ENCODE measurements at places on chromosomes 11 and 22.
A peak's percentile ranks its signal among the peaks of the same experiment; 100 is the strongest.

GRCh38 chr11:44727114-44727372, 281 bp downstream of the TSPAN18 start:
- H3K4me1 ChIP-seq, result peaks cover 34% of the 10 kb centered on the region
- H3K27me3 ChIP-seq, result no peaks in the 10 kb centered on the region
- peak overlapping the region; percentile 72 for H3K27ac ChIP-seq
- no peak for DNase-seq
- H3K36me3 ChIP-seq, result no peaks in the 10 kb centered on the region

DNA sequence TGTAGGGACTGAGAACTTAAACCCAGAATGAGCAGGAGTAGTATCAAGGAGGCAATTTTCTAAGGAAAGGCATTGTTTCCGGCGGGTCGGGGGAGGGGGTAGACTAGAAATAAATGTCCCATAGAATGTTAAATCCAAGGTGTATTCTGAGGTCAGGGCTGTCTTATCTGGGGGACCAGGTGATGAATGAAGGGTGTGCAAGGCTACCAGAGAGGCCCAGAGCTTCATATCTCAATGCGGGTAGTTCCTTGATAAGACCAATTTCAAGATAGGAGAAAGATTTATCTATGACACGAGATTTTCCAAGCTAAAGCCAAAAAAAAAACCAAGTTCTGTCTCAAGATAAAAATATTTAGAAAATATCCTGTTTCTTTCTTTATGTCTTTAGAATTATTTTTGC, 8.3 kb upstream of the RCE1 start:
- H3K27me3 ChIP-seq, result no peaks in the 10 kb centered on the region
- no peak overlapping the region for H3K4me3 ChIP-seq
- no peak for DNase-seq
- peaks cover 9% of the 10 kb centered on the region for H3K36me3 ChIP-seq
- no peaks in the 10 kb centered on the region for H3K4me1 ChIP-seq

DNA sequence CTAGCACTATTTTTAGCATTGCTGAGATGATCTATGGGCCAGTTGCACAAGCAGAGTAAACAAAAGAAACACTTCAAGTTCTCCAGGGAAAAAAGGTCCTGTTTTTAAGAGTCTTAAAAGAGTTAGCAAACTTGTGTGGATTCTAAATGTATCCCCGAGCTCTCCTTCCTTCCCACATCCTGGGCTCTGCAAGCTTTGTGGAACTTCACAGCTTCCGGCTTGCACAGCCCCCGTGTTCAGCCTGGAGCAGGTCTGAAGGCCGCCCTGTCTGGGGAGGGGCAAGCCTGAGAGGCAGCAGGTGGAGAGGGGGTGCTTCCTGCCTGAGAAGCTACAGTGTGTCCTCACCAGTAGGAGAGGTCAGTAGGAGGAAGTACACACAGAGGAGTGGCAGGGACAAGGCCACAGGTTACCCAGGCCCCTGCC, 35.1 kb upstream of the SUSD2 start:
- no peak overlapping the region for H3K4me3 ChIP-seq
- peaks cover 11% of the 10 kb centered on the region for H3K36me3 ChIP-seq
- H3K4me1 ChIP-seq, result peaks cover 8% of the 10 kb centered on the region
- H3K27me3 ChIP-seq, result no peaks in the 10 kb centered on the region
- DNase-seq, result no peak

- H3K27ac ChIP-seq, result no peak within 1 kb of the TSS
- H3K36me3 ChIP-seq, result no peaks in the 10 kb centered on the region
- H3K27me3 ChIP-seq, result no peaks in the 10 kb centered on the region
- peak; percentile 51 for DNase-seq
- peaks cover 26% of the 10 kb centered on the region for H3K4me1 ChIP-seq
Measured at GRCh38 chr11:61752117-61752924, at the start of gene MYRF. Gene MYRF, plus strand, starts transcription at chr11:61752636. Its CDS starts 109 bp downstream, at chr11:61752745.

DNA sequence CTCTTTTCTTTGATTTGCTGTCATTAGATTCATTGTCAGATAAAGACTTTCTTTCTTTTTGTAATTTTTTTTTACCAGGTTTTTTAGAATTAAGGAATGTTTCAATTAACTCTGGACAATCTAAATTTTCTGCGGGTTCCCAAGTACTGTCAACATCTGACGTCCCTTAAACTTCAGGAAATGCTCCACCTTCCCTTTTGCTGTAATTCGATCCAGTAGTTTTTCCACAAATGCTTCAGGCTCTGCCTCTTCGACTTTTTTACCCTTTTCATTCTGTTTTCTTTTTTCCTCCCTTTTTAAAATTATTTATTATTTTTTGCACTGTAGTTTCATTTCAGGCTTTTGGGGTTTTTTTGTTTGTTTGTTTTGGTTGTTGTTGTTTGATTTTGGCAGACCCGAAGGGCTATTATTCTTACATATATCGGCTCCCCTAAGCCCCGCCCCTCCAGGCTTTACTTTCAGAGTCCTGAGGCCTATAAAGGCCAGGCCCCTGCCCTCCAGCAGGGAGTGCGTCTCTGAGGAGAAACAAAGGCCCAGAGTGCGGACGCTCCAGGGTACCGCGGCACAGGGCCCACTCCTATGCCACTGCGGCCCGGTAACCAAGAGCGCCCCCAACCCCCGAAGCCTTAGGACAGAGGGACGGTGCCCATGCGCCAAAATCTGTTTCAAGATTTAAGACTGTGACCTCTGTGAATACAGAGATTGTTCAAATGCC, 116.4 kb downstream of the TYR start:
- DNase-seq, result peak; percentile 17
- peaks cover 2% of the 10 kb centered on the region for H3K4me1 ChIP-seq
- no peaks in the 10 kb centered on the region for H3K27me3 ChIP-seq
- H3K27ac ChIP-seq, result peak overlapping the region; percentile 61
